ENCODE measurements at places on chromosomes 6 and 20.

DNA sequence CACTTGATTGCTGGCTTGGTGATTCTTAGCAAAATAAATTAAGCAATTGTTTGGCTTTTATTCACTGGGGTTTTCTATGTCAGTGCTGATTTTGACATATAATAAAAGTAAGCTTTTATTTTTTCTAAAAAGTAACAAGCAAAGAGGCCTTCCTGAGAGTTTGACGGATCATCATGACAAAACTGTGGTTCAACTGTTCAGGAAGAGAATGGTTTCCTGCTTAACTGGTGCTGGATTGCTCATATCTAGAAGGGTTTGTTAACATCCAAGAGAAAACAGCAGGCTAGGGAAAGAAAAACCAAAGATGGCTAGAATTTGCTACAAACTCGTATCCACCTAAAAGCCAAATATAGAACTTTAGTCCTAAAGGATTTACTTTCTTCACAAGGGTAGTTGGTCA, 21.2 kb downstream of the SERPINB1 start:
- peak; percentile 33 for DNase-seq

DNA sequence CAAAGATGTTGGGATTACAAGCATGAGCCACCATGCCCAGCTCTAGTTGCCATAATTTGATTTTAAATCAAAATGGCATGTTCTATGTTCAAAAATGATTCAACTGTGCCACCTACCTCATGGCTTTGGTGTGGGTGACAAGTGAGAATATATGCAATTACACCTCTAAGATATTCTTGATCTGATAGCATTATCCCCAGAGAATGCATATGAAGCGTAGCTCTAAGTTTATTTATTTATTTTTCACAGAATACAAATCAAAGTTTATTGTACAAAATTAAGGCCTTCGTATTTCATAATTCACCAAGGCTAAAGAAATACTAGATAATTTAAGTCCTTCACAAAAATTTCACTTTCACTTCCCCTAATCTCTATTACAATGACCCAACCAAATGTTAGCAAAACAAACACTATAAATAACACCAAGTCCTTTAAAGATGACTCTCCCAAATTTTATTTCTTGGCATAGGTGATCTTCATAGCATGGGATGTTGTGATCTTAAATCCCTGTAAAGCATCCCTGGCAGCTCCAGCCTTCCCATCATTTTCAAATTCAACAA, 205.9 kb upstream of the TAB2 start:
- DNase-seq = no peak

DNA sequence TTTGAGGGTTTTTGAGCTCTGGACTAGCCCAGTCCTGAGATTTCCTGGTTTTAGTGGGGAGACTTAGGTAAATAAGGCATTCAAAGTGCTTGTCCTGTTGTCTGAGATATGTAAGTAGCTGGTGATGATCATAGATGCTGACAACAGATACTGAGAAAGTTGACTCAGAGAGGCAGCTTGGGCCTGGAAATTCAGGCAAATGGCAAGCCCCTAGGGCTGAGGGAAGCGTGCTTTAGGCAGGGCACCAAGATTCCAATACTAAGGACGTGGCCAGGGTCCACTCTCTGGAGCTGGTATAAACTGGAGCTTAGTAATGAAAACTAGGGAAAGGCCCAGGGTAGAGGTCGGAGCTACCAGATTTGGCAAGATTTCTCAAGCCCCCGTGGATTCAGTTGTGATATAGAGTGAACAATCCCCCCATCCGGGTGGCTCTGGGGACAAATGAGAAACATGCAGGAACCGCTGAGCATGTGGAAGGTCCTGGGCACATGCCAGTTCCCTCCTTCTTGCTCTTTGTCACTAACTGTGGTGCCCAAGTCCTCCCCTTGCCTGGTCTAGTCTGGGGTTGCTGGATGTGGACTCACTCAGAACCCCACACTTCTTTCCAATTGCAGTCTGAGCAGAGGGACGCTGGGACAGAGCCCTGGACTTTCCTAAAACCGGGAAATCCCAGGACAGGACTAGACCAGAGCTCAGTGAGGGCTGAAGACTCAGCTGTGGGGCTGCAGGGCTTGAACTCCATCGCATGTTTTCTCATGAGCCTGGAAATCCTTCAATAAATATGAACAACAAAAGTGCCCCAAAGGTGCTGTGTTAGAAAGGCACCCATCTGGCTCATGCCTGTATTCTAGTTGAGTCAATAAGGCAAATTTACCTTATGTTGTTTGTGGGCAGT, 10.3 kb downstream of the SLC22A3 start:
- DNase-seq = no peak

- no peak for DNase-seq
Measured at GRCh38 chr6:66902457-66902856, 1195.4 kb upstream of the EYS start.

- peak; percentile 9 for DNase-seq
Measured at GRCh38 chr6:158868890-158869825, 50.0 kb upstream of the EZR start.

- no peak for DNase-seq
Measured at GRCh38 chr6:29908710-29909109, 33.6 kb upstream of the HLA-A start.

GRCh38 chr20:35974256-35974655, 5.9 kb downstream of the CNBD2 start:
- no peak for DNase-seq

DNA sequence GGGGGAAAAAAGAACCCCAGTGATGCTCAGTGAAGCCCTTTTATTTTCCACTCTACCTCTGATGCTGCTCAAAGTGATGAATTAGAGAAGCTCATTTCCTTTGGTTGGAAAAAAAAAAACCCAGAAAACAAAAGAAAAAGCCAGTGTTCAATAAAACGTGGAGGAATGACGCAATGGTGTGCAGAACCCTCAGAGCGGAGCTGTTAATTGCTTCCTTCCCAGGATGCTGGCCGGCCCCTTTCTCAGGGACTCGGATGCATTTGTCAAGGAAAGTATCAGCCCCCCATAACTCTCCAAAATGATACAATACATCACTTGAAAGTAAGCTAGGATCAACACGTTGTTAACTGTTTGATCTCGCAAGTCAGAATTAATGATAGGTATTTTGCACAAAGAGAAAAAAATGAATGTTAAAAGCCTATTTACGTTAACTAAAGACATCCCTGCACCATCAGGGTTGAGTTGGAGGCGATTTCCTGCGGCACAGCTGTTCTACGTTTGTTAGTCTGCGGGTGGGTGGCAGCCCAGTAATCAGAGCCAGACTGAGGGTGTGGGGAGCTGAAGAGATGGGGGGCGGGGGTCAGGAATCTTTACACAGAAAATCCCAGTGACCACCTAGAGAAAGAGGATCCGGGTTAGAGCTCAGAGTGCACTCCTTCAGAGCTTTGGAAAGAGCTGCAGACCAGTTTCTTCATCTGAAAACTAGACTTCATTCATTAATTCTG, 132.4 kb downstream of the BMP7 start:
- no peak for DNase-seq

DNA sequence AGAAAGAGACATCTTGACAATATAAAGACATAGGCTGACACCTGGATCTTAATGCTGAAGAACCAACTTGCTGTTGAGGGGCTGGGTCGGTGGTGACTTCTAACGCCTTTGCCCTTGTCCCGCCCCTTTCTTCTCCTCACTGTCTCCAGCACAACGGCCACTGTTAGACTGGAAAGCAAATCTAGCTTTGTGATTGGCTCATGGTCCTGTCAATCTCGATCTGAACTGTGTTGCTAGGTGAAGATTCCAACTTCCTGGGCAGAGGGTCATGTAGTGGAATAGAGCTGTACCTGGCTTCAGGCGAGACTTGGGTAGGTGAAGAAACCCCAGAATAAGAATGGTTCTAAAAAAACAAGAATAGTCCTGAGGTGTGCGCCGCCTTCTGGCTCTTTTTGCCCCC, at the start of gene PGK2:
PGK2 (minus strand) TSS at position 110 of the 400 bp plus-strand sequence; CDS start at position 12, 98 bp downstream.
- no peak for DNase-seq

GRCh38 chr20:11403711-11404110, 514.0 kb upstream of the BTBD3 start:
- DNase-seq = peak; percentile 50

- DNase-seq = no peak
Measured at GRCh38 chr6:168865-169455, 123.3 kb upstream of the DUSP22 start.

DNA sequence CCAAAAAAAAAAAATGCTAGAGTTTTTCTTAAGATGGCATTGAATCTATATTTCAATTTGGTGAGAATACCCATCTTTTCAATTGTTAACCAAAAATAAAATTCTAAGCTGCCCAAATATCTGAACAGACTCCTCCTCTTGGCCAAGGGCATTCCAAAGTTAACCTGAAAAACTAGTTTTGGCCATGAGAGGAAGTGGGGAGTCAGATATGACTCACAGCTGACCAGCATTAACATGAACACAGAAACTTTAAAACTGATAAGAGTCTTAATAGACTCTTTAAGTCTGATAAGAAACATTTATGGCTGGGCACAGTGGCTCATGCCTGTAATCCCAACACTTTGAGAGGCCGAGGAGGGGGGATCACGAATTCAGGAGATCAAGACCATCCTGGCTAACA, 171.3 kb downstream of the FAXC start:
- DNase-seq = no peak

- no peak for DNase-seq
Measured at GRCh38 chr6:138596591-138596990, 97.3 kb upstream of the NHSL1 start.

DNA sequence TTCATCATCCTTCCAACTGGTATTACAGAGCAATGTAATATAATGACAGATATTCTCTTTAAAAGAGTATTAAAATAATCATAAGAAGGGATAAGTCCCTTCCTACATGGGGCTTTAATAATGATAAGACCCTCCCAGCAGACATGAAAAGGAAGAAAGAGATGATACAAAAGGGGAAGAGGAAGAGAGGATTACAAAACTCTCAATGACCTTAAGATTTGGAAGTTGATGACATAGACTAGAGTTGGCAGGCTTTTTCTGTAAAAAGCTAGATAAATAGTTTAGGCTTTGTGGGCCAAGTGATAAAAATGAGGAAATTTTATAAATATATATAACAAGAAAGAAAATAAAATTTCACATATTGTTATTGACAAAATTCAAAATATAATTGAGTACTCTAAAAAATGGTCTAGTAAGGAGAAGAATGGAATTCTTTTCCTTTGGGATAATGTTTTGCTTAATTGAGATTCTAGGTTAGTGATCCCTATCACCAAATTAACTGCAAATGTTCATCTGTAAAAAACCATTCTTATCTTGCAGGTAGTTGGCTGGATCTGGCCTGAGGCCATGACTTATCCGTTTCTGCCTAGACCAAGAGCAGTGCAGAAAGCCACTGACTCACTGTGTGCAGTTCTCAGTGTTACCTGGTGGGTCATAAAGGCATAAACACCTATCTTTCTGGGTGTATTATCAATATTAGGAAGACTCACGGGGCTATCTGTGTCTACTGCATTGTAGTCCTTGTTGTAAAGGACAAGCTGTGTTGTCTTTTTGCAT, 11.0 kb downstream of the RIPOR2 start:
- no peak for DNase-seq

DNA sequence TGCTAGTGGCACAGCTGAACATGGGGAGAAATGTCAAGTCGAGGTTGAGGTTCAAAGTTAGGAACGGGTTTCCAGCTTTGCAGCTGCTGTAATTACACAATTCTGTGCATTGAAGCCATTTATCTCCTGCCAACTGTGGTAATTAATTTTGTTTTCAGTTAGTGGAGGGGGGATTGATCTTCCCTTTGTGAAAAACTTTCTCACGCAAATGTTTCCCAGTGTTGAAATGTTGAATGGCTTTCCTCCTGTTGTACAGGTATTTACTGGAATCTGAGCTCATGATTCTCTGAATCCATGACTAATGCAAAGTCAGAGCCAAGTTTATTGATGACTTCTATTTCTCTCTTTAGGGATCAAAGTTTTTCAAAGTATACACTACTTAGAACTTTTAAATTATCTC, 198.4 kb upstream of the SLC35B3 start:
- DNase-seq = no peak

- no peak for DNase-seq
Measured at GRCh38 chr20:23046431-23046830, 3.0 kb downstream of the THBD start.

- DNase-seq = no peak
Measured at GRCh38 chr6:134723081-134723871, 226.6 kb downstream of the ALDH8A1 start.

- DNase-seq = no peak
Measured at GRCh38 chr6:169780571-169781091, 29.2 kb downstream of the ERMARD start.

DNA sequence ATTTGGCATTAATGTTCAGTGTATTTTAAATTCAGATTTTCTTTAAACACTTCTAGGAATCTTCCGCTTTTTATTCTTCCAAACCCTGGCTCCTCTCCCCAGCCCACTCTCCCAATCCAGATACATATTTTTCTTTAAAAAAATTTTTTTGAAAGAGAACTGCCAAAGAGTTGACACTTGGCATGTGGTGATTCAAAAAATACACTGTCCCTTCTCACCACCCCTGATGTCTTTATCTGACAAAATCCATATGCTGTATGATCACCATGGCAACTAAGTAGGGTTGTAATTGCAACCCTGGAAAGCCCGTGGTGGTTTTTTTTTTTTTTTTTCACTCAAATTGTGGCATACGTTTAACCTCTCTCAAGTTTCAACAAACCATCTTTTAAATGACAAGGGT, 355.8 kb upstream of the SASH1 start:
- DNase-seq = no peak

- no peak for DNase-seq
Measured at GRCh38 chr6:169407325-169407724, 153.7 kb upstream of the THBS2 start.

- no peak for DNase-seq
Measured at GRCh38 chr20:58448958-58449357, 59.9 kb downstream of the VAPB start.
